ENCODE measurements at places on chromosomes 7 and 10.

DNA sequence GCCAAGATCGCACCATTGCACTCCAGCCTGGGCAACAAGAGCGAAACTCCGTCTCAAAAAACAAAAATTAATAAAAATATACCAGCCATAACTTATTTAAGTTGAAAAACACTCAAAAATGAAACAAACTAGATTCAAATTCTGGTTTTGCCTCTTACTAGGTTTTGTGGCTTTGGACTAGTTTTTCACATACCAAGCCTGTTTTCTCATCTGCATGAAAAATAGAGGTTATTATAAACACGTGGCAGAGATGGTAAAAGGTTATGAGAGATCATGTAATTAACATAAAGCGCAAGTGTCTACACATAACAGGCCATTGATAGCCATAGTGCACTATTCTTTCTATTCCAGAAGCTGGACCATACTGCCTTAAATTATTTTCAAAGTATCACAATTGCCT is 35.5 kb upstream of the CABCOCO1 start:
- DNase-seq = no peak

DNA sequence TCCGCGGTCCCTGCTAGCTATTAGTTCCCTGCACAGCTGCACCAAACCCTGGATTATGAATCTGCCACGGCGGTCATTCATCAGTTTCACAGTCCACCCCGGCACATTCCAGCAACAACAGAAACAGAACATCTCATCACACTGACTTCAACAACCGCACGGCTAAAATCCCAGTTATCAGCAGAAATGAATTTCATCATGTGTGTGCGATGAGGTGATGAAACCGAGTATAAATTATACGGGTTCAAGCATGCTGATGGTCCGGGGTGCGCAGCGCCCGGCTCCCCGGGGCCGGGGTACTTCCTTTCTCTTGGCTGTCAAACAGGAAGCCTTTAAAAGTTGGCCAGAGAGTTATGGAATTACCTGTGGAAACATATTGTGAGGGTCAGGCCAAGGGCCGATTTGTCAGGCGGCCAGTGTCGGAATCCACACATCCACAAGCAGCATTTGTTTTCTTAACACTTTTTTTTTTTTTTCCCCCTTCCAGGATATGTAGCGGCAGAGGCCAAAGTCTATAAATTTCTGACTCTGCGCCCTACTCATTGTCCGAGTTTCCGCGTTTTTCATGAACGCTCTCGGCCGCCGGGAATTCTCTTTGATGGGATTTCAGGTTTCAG is 420.9 kb upstream of the MGMT start:
- no peak for DNase-seq

GRCh38 chr10:1662438-1663025 is 74.8 kb downstream of the ADARB2 start:
- no peak for DNase-seq

DNA sequence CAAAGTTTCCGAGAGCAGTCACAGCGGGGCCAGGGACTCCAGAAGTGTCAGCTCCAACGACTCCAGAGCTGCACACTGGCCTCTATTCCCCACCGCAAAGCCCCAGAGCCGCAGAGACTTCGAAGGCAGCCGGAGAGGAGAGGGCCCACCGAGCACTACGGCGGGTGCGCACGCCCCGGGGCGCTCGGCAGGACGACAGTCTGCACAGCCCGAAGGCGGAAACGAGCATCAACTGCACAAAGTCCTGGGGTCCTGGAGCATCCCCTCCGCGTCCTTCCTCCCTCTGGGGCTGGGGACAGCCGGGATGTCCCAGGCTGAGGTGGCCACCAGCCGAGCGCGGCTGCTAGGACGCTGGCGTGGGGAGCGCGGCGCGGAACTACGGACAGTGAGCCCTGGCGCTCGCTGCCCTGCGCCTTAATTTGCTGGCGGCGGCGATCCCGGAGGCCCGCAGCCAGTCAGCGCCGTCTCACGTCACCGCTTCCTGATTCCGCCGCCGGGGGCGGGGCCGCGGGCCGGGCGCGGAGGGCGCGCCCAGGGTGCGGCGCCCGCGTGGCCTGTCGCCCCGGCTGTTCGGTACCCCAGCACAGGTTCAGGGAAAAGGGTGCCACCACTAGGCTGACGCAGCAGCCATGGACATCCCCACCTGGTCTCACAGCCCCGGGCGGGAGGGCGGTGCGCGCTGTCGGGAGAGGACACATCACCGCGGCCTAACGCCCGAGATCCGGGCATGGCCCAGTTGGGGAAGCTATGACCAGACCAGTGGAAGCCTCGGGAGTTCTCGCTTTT is at the start of gene TBX20:
TBX20 (minus strand) TSS at position 391 of the 786 bp plus-strand sequence. CDS start 480 bp downstream, outside the sequence.
- DNase-seq = no peak

DNA sequence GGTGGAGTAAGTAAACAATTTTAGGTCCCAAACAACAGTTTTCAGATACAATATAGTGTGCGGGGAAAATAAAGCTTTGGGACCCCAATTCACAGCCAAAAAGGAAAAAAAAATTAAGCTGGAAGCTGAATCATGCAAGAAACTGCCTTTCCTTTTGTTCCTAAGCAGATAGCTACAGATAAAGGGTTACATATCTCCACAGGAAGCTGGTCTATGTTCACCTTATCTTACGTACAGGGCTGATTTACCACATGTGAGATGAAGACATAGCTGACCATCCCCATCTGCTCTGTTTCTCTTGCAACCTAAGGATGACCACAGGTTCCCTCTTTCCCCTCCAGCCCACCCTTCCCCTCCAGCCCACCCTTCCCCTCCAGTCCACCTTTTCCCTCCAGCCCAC is 14.2 kb upstream of the PFKP start:
- no peak for DNase-seq

All from A172 (cell line).